Stimulated activated CD4-positive, alpha-beta T cell treated with anti-CD3 and anti-CD28 coated beads, TNF-alpha, amount 100 ng/mL, for 4 hours (primary cell): ENCODE measurements at places on chromosomes 12 and 14.

DNA sequence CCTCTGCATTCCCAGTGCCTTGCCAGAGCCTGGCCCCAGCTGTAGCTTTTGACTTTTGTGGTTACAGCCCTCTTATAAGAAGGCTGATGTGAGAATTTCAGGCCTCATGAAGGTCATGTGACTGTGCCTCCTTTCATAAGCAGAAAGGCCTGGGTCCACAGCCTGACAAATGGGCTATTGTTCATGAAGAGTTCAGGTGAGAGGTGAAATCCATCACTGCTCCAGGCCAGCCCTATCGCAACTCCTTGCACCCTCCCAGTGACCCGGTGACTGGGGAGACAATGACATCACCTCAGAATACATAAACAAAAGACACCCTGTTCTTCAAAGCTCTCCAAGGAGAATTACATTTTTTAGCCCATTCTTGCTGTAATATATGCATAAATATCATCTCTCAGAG lies 321.5 kb downstream of the PCNX1 start:
- no peak for DNase-seq

DNA sequence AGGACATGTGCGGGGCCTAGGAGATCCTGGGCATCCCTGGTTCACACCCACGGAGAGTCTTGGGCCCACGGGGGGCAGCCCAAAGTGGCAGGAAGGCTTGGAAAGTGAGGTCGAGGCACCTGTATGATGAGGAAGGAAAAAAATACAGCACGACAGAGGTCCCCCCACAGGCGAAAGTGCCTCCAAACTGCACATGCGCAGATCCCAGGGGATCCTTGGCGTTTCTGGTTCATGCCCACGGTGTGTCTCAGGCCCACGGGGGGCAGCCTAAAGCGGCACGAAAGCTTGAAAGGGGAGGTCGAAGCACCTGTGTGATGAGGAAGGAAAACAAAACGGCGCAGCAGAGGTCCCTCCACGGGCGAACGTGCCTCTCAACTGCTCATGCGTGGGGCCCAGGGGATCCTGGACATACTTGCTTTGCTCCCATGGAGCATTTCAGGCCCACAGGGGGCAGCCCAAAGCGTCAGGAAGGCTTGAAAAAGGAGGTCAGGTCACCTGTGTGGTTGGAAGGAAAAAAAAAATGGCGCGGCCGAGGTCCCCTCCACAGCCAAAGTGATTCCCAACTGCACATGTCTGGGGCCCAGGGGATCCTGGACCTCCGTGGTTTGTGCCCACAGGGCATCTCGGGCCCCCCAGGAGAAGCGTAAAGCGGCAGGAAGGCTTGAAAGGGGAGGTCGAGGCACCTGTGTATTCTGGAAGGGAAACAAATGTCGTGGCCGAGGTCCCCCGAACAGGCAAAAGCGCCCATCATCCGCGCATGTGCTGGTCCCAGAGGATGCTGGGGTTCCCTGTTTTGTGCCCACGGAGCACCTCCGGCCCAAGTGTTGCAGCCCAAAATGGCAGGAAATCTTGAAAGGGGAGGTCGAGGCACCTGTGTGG lies 582.6 kb downstream of the ALG10 start:
- DNase-seq = no peak

DNA sequence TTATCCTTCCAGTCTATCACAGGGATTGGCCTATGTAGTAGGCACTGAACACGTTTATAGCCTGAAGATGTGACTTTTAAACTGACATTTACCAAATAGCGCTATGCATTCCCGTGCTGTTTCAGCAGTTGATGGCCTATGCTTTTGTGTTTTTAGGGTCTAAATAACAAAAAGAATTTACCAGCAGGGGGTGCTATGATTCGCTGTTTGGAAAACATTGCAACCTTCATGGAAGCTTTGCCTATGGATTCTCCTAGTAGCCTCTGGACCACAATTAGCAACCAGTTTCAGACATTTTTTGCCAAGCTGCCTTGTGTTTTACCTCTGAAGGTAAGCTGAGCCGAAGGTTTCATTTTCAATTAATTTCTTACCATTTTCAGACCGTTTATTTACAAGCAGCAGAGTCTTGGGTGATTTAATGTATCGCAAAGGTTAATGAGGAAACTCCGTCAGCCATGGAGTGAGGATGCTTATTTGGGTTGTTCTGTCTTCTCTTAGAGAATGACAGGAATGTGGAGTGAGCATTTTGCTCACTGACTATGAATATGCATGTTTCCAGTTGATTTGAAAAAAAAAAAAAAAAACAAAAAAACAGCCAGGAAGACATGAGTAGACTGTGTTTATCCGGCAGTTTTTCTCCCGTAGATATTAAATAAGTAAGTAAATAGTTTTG lies 133.1 kb downstream of the PRIMA1 start:
- DNase-seq = no peak

- DNase-seq = no peak
Observed at GRCh38 chr14:102264775-102265174, 40.2 kb downstream of the MOK start.

DNA sequence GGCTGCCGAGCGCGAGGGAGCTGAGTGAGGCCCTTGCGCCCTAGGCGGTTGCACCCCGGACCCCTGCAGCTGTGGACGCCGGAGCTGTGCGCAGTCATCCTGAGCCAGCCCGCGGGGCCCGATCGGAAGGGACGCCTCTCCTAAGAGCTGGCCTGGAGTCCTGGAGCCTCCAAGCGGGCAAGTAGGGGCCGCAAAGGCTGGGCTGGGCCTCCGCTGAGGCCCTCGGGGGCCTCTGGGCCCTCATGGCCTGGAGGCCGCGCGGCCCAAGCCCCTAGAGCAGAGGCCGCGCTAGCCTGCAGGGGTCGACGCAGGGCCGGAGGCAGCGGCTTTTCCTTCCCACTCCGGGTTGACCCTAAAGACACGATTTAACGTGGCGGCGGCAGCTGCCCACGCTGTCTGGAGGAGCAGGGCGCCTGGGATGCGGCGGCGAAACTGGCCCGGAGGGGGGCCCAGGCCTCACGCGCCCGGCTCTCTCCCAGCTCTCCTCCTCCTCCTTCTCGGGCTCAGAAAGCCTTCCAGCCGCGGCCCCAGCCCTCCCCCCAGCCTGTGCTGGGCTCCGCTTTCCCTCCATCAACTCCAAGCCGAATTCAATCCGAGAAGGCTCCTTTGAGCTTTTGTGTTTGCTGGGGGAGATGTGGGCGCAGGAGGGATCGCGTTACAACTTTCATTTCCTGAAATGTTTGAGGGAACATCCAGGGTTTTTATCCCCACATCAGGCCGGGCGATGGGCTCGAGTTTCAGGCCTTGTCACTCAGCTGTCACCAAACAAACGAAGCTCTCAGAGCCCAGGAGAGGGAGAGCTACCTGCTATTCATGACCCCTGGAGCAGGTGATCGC lies 11.6 kb downstream of the SIX1 start:
- DNase-seq = no peak

- no peak for DNase-seq
Observed at GRCh38 chr12:45762185-45763110, 32.9 kb downstream of the ARID2 start.

DNA sequence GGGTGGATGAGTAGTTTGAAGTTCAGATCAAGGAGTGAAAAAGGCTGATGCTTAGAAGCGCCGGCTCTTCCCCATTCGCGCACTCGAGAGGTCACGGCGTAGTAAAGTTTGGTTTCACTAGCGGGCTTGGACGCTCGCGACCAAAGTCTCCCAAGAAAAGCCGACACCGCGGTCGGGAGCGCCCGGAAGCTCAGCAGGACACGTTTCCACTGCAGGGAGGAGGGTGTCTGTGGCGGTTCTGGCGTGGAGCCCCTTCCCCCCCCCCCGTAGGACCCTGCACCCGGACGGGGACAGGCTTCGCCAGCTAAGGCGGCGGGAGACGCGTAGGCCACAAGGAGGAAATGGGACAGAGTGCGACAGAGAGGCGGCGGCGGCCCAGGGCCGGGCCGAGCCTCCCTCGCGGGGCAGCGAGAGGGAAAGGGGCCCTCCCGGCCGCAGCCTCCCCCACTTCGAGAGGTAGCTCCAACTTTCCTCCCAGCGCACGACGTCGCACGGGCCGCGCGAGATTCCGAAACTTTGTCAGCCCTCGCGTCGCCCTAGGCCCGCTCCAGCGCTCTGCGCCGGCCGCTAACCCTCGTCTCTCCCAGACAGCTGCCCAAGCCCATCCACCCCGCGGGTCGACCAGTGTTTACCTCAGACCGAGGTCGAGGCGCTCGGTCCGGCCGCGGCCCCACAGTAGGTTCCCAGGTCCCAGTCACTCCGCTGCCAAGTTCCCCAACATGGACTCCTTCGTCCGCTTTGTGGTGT lies 480 bp downstream of the SCAF11 start:
- peak; percentile 37 for DNase-seq

DNA sequence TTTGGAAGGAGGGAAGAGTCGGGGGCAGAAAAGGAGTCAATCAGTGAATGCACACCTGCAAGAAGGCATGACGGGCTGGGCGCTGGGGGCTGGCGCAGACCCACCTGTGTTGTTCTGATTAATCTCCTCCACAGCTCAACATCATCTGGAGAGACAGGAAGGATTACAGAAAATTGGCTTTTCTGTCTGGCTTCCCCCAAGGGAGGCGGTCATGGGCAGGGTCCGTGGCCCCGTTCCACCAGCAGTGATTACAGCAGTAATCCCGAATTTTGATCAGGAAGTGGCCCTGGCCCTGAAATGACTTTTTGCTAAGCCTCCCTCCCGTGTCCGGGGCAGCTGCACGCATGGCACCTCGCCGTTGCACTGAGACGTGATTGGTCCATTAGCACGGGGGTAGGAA lies 24.4 kb upstream of the GALNT9 start:
- DNase-seq = no peak

- no peak for DNase-seq
Observed at GRCh38 chr12:26668847-26669246, 164.1 kb downstream of the ITPR2 start.

DNA sequence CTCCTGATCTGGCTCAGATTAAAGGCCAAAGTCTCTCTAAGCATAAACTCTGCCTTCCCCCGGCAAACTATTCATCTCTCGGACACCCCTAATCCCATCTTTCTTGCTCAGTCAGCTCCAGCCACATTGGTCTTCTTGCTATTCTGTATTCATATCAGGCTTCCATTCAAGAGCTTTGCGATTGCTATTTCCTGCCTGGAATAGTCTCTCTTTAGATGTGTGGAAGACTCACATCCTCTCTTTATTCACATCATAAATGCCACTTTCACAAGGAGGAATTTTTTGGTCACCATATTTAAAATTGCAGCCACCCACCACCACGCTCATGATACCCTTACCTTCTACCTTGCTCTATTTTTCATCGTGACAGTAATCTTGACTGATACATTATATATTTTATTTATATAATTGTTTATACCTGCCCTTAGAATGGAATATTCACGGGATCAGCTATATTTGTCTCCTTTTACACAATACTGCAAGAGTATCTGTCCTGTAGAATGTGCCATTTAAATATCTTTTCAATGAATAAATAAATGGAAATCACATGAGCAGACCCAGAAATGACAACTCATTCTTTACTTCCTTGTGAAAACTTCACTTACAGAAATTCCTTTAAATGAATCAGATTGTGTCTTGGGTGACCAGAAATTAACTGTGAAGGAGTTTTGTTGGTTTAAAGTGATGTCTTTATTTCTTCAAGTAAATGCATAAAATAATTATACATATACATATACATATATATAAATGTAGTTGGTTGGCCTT lies 780.6 kb upstream of the FLRT2 start:
- no peak for DNase-seq

DNA sequence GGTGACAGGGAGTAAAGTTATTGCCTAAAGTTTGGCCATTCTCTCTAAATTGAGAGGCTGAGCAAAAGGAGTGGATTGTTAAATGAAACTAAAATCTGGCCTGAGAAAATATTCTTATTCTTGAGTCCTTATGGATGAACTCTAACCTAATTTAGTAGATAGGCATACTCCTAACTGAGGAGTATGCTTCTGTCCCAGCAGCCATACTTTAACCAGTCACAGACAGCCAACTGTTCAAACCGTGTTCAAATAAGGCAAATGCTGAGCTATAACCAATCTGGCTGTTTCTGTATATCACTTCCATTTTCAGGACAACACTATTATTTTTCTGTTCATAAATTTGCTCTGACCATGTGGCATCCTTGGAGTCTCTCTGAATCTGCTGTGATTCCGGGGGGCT lies 75.9 kb upstream of the RERGL start:
- DNase-seq = no peak

GRCh38 chr14:34460841-34461240 lies 1.2 kb downstream of the SPTSSA start:
- DNase-seq = no peak

- peak; percentile 56 for DNase-seq
Observed at GRCh38 chr14:73741386-73741875, 27.2 kb upstream of the PNMA1 start.

- DNase-seq = no peak
Observed at GRCh38 chr12:88839486-88839885, 259.2 kb upstream of the KITLG start.

DNA sequence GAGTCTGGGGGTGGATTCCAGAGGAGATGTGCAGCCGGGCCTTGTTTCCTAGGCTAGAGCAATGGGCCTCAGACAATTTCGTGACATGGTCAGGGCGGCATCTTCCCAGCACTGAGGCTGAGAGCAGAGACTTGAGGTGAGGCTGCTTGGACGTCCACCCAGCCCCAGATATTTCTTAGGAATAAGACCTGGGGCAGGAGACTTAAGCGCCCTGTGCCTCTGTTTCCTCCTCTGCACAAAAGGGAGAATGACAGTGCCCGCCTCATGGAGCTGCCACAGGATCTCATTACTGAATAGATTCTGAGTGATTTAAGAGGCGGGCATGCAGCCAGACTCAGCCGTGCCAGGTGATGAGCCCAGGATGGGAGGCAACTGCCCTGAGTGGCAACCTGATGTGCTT lies 297.9 kb upstream of the SFSWAP start:
- DNase-seq = no peak

GRCh38 chr12:112236386-112236785 lies 111.0 kb downstream of the TRAFD1 start:
- DNase-seq = no peak

GRCh38 chr12:2691345-2692071 lies 103.3 kb upstream of the FKBP4 start:
- peak; percentile 18 for DNase-seq

GRCh38 chr14:24534286-24534685 lies 26.2 kb upstream of the CMA1 start:
- no peak for DNase-seq

DNA sequence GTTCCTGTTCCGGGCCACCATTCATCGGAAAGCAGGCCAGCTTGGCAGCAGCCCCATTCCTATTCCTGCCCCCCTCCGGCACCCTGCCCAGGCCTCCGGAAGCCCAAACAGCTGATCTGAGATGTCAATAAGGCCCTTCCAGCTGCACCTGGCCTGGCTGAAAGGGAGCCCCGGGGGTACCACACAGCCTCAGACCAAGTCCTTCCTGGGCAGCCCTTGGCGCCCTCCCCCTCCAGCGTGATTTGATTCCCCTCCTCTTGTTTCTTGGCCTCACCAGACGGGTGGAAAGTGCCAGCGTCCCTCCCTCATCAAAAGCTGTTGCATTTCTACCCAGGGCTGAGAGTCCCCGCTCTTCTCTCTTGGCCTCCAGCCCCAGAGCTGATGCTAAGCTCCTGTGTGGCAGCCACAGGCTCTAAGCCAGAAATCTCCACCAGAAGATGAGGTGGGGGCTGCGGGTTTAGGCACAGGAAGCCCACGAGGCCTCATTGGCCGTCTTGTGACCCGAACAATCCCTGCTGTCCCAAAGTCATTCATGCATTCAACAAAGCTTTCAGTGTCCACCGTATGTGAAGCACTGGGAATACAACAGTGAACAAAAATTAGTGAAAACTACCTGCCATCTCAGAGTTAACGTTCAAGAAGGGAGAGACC lies 215.4 kb downstream of the SLC41A2 start:
- no peak for DNase-seq

GRCh38 chr12:93125126-93125525 lies 196.0 kb upstream of the EEA1 start:
- no peak for DNase-seq

- DNase-seq = no peak
Observed at GRCh38 chr14:64400829-64401459, 12.8 kb downstream of the MTHFD1 start.
